ENCODE measurements at places on chromosomes 4 and X.

DNA sequence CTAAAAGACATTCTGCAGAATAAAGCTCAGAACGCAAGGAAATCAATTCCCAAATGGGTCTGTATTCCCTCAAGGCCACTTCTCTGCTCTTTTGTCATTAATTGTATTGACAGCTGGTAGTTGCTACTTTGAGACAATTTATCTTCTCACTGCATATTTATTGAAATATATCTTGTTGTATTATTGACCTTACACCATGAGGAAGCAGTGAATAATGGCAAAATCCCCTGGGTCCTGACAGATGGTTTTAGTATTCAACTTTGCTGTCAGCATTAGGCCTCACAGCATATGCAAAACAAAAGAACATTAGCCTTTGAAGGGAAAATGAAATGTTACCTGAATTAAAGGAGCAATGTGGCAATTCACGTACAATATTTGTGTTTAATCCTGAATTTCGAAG, 406.1 kb upstream of the TRAM1L1 start:
- DNase-seq = no peak

GRCh38 chr4:77989968-77990367, 67.2 kb upstream of the FRAS1 start:
- no peak for DNase-seq

DNA sequence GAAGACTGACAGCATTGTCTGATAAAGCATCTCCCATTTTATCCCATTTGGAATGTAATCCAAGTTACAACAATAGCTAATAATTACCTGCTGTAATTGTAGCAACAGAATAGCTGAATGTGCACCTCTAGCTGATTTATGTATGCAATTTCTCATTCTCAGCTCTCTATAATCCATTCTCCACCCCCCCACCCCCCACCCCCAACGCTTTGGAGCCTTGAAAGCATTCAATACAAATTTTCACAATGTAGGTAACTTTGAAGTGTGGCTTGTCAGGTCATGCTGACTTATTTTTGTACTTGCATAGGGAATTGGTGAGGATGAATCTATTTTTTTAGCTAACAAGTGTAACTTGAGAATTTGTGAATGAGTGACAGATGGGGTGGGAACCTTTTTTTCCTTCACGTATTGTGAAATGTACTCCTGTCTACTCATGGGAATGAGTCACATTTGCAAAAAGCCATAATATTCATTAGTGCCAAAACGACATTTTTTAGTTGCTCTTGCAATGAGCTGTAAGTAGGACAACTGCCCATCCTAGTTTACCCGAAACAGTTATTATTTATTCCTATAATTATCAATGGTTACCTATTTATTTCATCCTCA, 159.3 kb downstream of the PALLD start:
- no peak for DNase-seq

DNA sequence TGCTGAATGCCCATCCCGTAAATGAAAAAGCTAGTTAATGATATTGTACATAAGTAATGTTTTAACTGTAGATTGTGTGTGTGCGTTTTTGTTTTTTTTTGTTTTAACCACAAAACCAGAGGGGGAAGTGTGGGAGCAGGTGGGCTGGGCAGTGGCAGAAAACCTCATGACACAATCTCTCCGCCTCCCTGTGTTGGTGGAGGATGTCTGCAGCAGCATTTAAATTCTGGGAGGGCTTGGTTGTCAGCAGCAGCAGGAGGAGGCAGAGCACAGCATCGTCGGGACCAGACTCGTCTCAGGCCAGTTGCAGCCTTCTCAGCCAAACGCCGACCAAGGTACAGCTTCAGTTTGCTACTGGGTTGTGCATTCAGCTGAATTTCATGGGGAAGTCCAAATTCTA, at the start of gene SPP1:
Gene SPP1 (plus strand): TSS at position 249 of the 400 bp plus-strand sequence. CDS start 1,182 bp downstream, outside the sequence.
- DNase-seq = no peak

- DNase-seq = no peak
These were observed 167.1 kb downstream of the RAPGEF2 start for GRCh38 chr4:159269956-159270355.

All from NCI-H774 (cell line).